Muscle of leg (tissue), 16 donors: ENCODE measurements at places on chromosomes 1 and 21. TPM values are rescaled to one million over a fixed set of nuclear protein-coding genes. Genes with fewer than 3 reads are reported as not detected.

GRCh38 chr1:199297174-199297573, 658.3 kb downstream of the PTPRC start:
- no peak for DNase-seq

DNA sequence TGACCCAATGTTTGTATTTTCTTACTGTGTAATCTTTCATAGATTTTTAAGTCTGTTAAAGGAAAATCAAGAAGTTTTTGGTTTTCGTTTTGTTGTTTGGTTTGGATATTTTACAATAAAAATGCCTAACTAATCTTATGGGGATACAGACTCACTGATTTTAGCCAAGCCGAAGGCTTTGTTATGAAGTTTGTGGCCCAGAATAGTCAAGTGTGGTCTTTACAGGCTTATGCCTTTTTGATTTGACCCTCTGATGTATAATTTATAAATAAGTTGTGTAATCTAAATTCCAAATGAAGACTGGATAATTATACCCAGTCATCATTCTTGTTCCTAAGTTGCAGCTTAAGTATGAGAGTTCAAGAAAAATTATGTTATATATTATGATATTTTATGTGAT, 739.3 kb downstream of the ADGRL2 start:
- DNase-seq: no peak

DNA sequence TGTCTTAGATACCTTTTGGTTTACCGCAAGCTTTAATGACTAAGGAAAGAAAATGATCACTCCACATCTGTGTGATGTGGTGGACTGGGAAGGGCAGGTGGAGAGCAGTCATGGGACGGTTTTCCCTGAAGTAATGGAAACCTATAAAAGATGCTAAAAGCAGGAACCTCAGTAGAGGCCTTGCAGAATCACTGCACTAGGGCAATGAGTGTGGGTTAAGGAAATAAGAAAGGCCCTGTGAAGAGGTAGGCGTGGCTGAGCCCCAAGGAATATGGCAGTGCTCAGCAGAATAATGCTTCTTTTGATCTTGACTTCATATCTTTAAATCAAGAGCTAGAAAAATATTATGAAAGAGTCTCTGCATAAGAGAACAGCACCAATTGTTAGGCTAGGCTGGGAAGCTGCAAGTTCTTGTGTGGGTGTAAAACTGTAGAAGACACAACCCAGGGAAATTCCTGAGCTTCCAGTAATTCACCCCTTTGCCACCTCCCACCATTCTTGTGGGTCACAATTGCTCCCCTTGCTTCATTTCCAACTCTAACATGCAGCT, 49.9 kb downstream of the CLCA4 start:
- DNase-seq: no peak

- no peak for DNase-seq
Observed at GRCh38 chr1:214491468-214492146, 59.8 kb downstream of the PTPN14 start.

GRCh38 chr1:236168716-236169429, 26.5 kb downstream of the GPR137B start:
- peak; percentile 33 for DNase-seq

DNA sequence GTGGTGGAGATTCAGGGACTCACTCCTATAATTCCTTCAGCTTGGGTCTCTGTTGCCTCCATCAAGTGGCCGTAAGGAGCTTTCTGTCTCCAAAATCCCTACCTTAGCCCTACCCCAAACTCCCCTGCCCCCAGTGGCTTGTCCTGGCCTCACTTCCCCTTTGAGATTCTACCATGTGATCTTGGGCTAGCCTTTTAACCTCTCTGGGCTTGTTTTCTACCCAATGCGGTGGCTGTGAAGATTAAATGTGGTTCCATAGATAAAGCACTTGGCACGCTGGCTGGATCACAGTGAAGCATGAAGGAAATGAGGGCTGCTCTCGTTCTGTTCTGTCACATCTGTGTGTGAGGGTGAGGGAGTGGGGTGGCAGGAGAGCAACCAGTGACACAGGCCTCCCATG, 43.6 kb downstream of the FAAH start:
- no peak for DNase-seq

GRCh38 chr21:41482301-41482700, 25.7 kb downstream of the TMPRSS2 start:
- DNase-seq: no peak

DNA sequence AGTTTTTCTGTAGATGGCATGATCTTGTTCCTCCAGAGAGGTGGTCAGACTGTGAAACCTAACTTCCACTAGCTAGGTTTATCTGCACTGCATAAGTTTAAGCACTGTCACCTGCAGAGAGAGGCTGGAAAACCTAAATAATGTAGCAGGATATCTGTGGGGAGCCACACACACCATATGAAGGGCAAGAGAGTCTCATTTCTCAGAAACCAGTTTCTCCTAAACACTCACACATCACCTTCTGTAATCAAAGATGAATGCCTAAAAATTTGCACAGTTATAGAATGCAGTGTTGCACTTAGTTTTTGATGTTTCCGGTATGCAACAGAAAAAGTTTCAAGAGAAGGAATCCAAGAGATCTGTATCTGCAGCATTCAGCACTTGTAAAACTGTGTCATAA, 654.6 kb downstream of the ADGRL2 start:
- DNase-seq: no peak

- DNase-seq: no peak
Observed at GRCh38 chr1:193431265-193431977, 245.0 kb upstream of the B3GALT2 start.

DNA sequence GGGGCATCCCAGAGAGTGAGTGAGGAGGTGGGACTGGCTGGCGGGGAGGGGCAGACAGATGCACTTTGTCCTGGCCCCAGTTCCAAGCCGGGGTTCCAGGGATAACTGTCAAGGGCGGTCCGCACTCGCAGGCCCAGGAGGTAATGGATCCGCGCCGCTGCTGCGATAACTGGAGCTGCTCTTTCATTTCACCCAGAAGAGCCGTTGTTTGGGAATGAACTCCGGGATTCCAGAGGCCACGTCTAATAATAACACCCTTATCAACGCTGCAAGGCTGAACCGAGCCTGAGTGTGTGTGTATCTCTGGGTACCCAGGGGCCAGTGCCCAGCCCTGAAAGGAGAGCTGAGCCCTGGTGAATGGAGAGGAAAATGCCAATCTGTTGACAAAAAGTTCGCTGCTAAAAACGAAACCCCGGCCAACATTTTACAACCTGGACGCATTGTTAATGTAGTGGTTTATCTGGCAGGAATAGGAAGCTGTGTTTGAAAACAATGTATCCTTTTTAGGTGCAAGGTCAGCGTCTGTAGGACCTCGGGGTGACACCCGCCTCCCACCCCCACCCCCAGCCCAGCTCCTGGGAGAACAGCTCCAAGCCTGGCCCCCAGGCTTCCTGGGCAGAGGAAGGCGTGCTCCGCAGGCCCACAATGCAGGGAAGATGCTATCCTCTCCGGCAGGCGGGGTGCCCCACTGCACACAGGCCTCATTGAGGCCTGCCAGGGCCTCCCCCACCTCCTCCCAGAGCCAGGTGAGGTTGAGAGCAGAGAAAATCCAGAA, 119.7 kb downstream of the PROX1 start:
- peak; percentile 4 for DNase-seq

GRCh38 chr1:9731051-9731537, 79.6 kb downstream of the PIK3CD start:
- DNase-seq: no peak

DNA sequence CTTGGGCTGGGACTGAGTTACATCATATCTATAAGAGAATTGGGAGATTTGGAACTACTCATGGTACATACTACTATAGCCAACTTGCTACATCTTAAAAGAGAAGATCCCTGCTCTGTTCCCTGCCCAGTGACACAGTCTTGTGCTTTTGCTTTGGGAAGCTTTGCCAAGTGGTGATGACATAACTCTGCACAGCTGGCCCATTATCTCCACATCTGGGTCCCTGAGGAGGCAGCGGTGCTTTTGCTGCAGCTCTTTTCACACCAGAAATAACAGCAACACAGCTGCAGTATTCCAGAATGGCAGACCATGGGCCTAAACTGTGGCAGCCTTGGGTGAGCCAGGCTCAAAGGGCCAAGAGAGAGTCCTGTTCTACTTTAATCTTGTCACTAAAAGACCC, 296.0 kb downstream of the HHAT start:
- DNase-seq: peak; percentile 93

DNA sequence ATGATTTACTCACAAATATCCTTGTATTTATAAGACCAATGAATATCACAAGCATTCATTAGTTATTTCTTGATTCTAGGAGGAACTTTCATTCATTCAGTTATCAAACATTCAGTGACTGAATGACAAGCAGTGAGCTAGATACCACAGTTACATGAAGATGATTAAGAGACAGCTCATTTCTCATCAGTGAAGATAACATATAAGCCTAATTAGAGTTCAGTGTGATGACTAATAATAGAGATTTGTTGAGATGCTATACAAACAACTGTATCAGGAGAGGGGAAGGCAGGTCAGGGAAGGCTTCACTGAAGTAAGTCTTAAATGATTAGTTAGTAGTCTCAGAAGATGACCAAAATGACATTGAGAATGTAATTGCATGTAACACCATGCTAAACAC, 14.6 kb upstream of the C1orf105 start:
- DNase-seq: no peak

DNA sequence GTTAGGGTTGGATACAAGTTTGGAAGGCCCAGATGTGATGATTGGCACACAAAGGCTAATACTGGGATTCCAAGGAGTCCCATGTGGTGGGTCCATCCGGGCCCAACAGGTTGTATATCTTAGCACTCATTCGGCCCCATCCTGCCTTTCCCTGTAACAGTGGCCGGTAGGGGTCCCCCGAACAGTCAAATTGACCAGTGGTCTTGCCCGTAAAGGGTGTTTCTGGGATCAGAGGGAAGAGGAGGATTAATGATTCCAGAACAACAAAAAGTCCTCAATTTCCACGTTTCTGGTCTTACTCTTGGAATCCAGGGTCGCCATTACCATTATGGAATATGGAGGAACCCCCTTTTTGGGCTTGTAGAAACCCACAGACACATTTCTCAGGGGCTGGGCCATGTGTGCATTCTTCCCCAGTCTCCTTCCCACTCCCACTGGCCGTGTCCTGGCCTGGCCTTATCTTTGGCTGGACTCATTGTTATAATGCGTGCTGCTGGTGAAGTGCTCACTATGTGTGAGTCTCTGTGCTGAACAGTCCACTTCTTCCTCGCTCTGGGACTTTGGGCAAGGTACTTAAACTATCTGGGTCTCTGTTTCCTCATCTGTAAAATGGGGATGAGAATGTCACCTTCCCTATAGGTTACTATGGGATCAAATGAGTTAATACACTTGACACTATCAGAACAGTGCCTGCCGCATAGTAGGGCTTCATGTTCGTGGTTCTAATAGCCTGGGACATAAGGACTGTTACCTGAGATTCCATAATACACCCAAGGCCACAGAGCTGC, 161.8 kb downstream of the DYRK1A start:
- DNase-seq: no peak

GRCh38 chr1:40745176-40745575, 38.4 kb upstream of the KCNQ4 start:
- no peak for DNase-seq

DNA sequence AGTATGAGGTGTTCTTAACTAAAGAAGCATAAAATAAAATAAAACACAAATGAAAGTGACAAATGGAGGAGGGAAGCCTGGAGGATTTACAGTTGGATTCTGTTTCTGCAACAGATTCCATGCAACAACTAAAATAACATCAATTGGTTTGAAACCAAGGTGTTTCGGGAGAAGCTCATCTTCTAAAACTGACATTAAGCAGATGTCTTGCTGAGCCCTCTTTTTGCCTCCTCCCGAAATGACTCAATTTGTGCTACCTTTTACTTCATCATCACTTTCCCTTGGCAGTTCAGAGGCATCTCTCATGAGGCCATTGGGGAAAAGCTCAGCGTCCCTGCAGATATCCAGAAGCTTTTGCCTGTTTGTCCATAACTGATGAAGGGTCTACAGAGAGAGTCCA, 121.6 kb upstream of the ADAR start:
- no peak for DNase-seq

GRCh38 chr1:224922404-224923164, 6.9 kb upstream of the DNAH14 start:
- peak; percentile 36 for DNase-seq

DNA sequence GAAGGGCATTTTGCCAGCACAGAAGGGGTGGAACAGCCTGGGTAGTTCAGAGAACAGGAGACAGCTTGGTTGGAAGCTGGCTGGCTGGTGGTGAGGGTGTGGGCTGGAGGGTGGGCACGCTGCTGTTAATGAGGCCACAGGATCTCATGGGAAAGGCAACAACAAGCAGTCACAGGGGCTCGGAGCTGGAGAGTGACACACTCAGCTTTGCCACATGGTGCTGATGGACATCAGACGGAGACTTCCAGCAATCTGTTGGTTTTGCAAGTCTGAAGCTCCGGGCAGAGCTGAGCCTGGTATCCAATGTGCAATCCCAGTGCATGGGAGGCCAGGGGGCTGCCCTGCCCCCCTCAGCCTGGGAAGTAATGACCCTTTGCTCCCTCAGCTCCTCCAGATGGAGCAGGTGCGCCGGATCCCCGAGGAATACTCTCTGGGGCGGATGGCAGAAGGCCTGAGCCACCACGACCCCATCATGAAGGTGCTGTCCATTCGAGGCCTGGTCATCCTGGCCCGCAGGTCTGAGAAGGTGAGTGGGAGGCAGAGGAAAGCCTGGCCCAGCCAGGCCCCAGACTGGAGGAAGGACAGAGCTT, 15.6 kb upstream of the TTC4 start:
- DNase-seq: no peak

DNA sequence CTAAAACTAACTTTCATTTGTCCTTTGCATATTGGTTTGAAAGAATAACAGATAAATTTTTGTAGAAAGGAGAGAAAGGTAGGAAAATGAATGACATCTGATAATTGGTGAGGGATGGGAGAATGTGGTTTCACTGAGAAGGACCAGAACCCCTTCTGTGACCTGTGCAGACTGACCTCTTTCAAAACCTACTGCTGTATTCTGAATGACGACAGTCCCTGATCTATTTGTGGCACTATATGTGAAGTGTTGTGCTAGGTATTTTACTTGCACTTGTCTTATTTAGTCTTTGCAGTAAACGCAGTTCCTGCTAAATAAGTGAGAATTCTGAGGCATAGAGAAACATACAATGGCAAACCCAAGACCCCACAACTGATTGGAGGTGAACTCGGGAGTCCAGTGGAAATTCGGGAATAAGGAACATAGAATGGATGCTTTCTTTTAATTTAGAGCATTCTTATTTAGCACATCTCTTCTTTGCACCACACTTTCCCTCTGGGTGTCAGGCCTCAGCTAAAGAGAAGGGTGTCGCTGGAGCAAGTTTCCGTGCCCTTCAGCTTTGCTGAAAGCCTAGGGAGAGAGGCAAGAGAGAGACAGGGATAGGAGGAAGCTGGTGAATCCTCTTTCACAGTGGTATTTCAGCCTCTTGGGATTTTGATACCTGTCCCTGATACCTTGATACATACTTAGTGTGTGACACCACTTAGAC, 230.2 kb downstream of the PAPPA2 start:
- DNase-seq: no peak

WDR64 gene
- total RNA-seq: 0.04 TPM

CDC42BPA gene
- total RNA-seq: 38.2 TPM

FCRL1 gene
- total RNA-seq: 0.09 TPM

TAS1R1 gene
- 2.7 TPM for total RNA-seq

F13B gene
- total RNA-seq: not detected

SAMD11 gene
- 8.1 TPM for total RNA-seq

PEX14 gene
- total RNA-seq: 11.7 TPM

OR2W3 gene
- 0.27 TPM for total RNA-seq

MAN1C1 gene
- 5.2 TPM for total RNA-seq
